NCI-H460 (cell line): ENCODE measurements at places on chromosomes 13 and 19.

DNA sequence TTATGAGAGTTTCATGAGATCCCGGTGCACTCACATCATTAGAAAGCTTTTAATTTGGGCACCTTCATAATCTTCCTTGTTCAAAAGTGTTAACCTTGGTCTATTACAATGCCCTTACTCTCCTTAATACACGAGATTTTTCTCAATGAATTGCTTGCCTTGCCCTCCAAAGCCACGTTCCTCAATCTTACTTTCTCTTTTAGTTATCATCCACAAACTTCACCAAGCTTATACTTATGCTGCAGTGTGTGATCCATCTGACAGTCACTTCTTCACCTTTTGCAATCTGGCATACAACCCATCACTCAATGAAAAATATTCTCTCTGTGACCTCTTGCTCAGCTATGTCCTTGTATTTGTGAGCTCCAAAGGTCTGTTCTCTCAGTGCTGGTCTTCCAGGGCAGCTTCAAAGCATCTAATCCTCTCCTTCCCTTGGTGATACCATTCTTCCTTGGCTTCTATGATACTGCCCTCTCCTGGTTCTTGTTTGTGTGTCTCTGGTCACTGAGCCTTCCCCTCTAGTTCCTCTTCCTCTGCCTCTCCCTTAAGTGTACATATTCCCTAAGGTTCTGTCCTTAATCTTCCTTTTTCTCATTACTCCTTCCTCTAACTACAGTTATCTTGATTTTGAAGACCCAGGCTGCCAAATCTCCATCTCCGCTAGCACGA, 202.2 kb upstream of the STARD13 start:
- DNase-seq = no peak

DNA sequence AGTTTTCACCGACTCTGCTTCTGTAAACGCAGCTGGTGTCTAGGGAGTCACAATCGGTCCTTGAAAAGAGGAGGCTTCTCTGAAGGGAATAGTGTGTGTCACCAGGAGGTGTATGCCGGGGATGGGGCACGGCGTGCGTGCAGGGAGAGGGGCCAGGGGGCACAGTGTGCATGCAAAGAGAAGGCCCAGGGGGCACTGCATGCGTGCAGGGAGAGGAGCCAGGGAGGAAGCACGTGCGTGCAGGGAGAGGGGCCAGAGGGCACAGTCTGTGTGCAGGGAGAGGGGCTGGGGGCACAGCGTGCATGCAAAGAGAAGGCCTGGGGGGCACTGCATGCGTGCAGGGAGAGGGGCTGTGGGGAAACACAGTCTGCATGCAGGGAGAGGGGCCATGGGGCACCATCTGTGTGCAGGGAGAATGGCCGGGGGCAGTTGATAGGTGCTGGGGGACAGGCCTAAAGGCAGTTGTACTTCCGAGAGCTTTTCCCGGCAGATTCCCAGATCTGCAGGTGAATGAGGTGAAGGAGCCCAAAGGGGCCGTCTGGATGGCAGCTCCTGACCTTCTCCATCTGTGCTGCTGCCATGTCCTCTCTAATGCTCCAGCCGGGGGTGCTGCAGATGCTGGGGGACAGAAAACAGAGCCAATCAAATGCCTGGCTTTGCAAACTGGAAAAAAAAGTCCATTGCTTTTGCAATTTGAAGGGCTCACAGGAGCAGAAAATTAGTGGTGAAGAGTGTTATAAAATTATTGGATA, 36.4 kb downstream of the ATP11A start:
- DNase-seq = no peak

DNA sequence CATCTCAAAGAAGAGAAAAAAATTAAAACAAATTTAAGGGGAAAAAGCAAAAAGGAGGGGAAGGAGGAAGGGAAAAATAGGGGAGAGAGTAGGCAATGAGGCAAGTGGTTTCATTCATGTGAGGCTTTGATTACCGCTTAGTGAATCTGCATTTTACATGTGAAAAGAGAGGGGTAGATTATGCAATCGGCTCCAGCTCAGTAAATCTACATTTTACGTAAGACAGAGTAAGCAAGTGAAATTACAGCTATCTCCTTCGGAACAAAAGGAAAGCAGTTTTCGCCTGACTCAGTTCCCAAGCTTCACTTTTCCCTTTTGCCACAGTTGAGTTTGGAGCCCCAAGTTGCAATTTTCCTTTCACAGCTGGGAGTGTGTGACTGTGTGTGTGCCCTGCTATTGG, 16.0 kb upstream of the OLFM2 start:
- DNase-seq = no peak

GRCh38 chr19:18496167-18496979, 25.5 kb downstream of the ELL start:
- DNase-seq = no peak

DNA sequence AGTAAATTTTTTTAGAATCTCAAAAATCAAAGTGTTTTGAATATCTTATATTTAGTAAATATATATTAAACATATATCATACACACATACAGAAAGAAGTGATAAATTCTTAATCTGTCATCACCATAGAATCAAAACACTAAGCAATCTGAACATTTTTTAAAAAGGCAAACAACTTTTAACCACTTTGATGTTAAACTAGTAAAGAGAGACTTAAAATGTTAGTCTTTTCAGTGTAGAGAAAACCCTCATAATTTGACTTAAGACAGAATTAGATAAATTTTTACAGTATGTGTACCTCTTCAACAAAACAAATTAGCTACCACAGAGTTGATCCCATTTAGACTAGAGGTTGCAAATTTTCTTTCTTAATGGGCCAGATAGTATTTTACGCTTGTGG, 13.4 kb downstream of the SUPT20H start:
- no peak for DNase-seq

DNA sequence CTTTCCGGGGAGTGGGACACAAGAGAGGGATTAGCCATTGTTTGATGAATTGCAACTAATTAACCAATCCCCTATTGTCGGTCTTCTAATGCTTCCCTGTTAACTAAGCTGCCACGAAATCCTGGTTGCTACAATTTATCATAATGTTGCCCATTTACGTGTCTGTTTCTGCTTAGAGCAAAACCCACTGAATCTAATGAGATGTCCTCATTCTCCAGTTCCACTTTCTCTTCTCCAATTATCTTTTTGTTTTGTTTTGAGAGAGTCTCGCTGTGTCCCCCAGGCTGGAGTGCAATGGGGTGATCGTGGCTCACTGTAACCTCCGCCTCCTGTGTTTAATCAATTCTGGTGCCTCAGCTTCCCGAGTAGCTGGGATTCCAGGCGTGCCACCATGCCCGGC, 5.2 kb upstream of the DPP9 start:
- no peak for DNase-seq

GRCh38 chr13:111623208-111623607, 302.8 kb downstream of the TEX29 start:
- DNase-seq = no peak

DNA sequence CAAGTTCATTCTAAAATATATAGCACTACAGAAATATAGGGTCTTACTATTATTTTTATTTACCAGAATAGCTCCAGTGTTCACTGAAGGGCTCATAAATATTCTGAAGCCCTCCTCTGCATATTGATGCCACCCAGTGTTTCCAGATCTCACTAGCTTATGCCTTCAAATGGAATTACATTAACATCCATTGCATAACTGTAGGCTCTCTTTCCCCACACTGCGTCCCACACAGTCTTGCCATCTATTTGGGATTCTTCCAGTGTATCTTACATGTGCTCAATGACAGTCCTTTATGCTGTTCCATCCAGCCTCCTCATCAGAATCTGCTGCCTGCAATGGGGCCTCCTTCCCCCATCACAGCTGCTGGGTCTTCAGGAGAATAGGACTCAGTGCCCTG, 137.2 kb downstream of the CYSLTR2 start:
- no peak for DNase-seq

DNA sequence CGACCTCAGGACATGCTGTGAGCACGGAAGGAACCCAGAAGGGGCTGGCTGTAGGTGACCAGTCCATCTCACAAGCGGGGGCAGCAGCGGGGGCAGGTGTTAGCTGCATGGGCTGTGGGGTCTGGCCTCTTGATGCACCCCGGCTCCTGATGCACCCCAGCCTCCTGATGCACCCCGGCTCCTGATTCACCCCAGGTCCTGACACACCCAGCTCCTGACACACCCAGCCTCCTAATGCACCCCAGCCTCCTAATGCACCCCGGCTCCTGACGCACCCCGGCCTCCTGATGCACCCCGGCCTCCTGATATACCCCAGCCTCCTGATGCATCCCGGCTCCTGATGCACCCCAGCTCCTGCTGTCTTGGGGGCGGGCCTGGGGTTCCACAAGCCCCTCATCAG, 7.4 kb downstream of the LSM7 start:
- DNase-seq = no peak

DNA sequence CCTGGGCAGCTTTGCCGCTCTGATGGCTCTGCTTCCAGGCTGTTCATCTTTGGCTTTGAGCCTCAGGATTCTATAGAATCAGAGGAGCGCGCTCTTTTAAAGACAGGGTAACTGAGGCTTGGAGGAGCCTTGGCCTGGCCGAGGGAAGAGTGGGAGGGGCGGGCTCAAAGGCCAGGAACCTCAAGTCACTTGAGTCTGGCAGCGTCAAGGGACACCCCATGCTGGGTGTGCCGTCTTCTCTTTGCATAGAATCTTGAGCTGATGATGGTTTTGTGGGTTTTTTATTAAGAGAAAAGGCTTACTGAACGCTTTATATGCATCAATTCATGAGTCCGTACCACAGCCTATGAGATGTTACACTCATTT, 1.1 kb downstream of the PGLS start:
- DNase-seq = no peak

GRCh38 chr19:4908781-4909155, 533 bp upstream of the UHRF1 start:
- no peak for DNase-seq

GRCh38 chr19:2546128-2547032, 70.5 kb downstream of the GADD45B start:
- DNase-seq = no peak

DNA sequence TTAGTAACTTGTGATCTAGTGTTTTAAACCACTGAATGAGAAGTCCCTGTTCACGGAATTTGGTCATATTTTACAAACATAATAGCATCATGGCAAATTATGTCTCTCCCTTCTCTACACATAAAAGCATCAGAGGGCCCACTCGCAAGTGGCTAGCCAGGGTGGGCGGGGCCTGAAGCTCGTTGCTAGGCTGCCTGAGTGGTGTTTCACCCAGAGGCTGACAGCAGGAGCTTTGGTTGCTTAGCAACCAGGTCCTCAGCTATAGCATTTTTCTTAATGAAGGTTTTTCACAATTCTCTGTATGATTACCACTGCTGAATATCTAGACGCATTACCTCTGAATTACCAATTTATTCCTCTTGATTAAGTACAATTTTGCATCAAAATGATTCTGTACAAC, 126.5 kb downstream of the NALCN start:
- DNase-seq = no peak

GRCh38 chr19:1238369-1239303, 831 bp upstream of the CBARP start:
- no peak for DNase-seq

DNA sequence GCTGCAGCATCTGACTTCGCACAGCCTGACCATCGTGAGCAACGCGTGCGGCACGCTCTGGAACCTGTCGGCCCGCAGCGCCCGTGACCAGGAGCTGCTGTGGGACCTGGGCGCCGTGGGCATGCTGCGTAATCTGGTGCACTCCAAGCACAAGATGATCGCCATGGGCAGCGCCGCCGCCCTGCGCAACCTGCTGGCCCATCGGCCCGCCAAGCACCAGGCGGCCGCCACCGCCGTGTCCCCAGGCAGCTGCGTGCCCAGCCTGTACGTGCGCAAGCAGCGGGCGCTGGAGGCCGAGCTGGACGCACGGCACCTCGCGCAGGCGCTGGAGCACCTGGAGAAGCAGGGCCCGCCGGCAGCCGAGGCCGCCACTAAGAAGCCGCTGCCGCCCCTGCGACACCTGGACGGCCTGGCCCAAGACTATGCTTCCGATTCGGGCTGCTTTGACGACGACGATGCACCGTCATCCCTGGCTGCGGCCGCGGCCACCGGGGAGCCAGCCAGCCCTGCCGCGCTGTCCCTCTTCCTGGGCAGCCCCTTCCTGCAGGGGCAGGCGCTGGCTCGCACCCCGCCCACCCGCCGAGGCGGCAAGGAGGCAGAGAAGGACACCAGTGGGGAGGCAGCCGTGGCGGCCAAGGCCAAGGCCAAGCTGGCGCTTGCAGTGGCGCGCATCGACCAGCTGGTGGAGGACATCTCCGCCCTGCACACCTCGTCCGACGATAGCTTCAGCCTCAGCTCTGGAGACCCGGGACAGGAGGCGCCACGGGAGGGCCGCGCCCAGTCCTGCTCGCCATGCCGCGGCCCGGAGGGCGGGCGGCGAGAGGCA, 13.6 kb downstream of the C19orf25 start:
- DNase-seq = no peak

DNA sequence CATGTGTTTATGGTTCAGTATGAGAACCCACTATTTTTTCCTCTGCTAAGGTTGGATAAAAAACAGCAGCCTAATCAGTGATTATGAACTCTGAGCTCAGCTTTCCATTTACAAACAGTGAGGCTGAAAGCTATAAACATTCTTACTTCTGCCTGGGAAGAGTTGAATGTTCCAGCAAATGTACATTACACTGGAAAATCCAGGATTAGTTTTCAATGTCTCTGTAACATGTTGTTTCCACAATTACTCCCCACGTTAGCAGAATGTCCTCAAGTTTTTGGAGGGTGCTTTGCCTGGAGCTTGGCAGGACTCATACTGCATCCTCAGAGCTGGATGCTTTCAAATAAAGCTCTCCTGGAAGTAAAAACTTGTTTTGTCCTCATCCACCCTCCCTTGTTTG, 150.4 kb downstream of the POSTN start:
- DNase-seq = no peak

- no peak for DNase-seq
Measured at GRCh38 chr13:27201661-27202060, 30.1 kb upstream of the USP12 start.

DNA sequence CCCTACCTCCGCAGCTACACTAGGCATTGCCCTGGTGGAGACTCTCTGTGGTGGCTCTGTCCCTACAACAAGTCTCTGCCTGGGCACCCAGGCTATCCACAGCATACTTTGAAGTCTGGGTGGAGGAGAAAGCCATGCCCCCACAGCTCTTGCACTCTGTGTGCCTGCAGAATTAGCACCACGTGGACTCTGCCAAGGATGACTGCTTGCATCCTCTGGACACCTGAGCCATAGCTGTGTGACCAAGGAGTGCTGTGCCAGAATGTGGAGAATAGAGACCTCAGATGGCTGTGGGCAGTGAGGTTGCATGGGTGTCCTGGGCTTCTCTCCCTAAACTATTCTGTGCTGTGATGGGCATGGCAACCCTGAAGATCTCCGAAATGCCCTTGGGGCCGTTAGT, 21.2 kb upstream of the MCF2L start:
- DNase-seq = no peak
